ENCODE measurements at places on chromosomes 16 and 17. TPM values are rescaled to one million over a fixed set of nuclear protein-coding genes. Genes with fewer than 3 reads are reported as not detected.
A peak's percentile ranks its signal among the peaks of the same experiment; 100 is the strongest.

DNA sequence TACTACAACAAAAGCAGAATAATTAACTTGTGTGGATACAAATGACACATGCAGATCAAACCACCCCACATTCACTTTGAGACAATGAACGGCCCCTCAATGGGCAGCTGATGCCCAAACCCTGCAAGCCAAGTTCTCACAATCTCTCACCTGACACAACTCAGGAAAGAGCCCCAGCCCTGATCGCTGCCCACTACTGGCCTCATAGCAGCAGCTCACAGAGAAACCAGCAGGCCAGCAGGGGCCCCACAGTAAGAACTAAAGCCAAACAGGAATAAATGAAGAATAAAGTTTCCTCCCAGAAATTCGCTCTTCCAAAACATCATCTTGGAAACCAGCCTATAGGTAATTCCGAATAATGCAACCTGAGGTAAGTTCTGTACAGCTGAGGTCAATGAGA, 7.7 kb downstream of the AKTIP start:
- no peak overlapping the region for H3K4me3 ChIP-seq
- H3K27ac ChIP-seq = no peak overlapping the region
- H3K36me3 ChIP-seq = peaks cover 52% of the 10 kb centered on the region
- no peaks in the 10 kb centered on the region for H3K27me3 ChIP-seq
- peaks cover 16% of the 10 kb centered on the region for H3K4me1 ChIP-seq
- no peak for DNase-seq

- H3K36me3 ChIP-seq = no peaks in the 10 kb centered on the region
- H3K4me1 ChIP-seq = peaks cover 18% of the 10 kb centered on the region
- no peak for DNase-seq
- no peak within 1 kb of the TSS for H3K27ac ChIP-seq
- H3K4me3 ChIP-seq = no peak within 1 kb of the TSS
Observed at GRCh38 chr17:5035315-5035714, at the start of gene SLC52A1. Gene SLC52A1, minus strand, starts transcription at chr17:5035426. Its CDS starts 820 bp downstream, at chr17:5034606.

- no peaks in the 10 kb centered on the region for H3K36me3 ChIP-seq
- no peak overlapping the region for H3K27ac ChIP-seq
- H3K27me3 ChIP-seq = peaks cover 7% of the 10 kb centered on the region
- DNase-seq = no peak
- H3K4me1 ChIP-seq = no peaks in the 10 kb centered on the region
Observed at GRCh38 chr16:70684146-70685060, 1.4 kb downstream of the MTSS2 start.

- no peak for DNase-seq
- no peaks in the 10 kb centered on the region for H3K4me1 ChIP-seq
- no peak within 1 kb of the TSS for H3K4me3 ChIP-seq
- no peaks in the 10 kb centered on the region for H3K27me3 ChIP-seq
- H3K36me3 ChIP-seq = no peaks in the 10 kb centered on the region
Observed at GRCh38 chr17:11240841-11241610, at the start of gene SHISA6. Gene SHISA6, plus strand, starts transcription at chr17:11241213.

DNA sequence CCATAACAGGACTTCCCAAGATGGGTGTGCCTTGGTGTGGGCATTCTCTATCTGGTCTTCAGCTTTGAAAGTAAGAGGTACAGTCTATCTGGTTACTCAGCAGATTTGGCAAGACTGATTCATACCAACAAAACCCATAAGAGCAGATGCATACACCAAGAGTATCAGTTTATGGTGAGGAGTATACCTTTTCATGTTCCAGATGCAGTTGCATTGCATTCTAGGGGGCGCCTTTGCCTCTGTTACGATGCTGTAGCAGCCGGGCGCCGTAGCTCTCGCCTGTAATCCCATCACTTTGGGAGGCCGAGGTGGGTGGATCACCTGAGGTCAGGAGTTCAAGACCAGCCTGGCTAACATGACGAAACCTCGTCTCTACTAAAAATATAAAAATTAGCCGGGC, 31.1 kb upstream of the CARMIL2 start:
- H3K27me3 ChIP-seq = no peaks in the 10 kb centered on the region
- H3K4me3 ChIP-seq = no peak overlapping the region
- no peak for DNase-seq
- H3K36me3 ChIP-seq = peaks cover 31% of the 10 kb centered on the region

DNA sequence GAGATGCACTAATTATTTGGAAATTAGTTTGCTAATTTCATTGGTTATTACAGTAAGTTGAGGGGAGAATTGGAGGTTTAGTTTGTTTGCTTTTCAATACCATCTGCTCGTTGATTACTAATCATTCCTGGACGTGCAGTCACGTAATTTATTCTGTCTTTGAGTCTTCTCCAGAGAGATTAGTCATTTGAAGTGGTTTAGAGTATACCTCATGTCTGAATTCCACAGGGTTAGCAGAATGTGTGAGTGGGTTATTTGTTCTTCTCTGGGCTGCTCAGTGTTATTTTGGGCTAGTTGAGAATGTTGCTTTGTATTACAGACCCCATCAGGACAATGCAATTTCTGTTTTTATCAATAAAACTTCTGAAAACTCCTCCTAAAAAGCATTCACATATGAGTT, 265.0 kb downstream of the RBFOX1 start:
- no peaks in the 10 kb centered on the region for H3K27me3 ChIP-seq
- no peak overlapping the region for H3K4me3 ChIP-seq
- DNase-seq = no peak

- H3K36me3 ChIP-seq = no peaks in the 10 kb centered on the region
- no peaks in the 10 kb centered on the region for H3K4me1 ChIP-seq
Observed at GRCh38 chr16:86824751-86825296, 246.5 kb downstream of the FOXL1 start.

GRCh38 chr16:14678748-14679497, 15.2 kb downstream of the PLA2G10 start:
- H3K27ac ChIP-seq = no peak overlapping the region
- H3K36me3 ChIP-seq = no peaks in the 10 kb centered on the region
- no peak for DNase-seq
- no peaks in the 10 kb centered on the region for H3K4me1 ChIP-seq
- no peaks in the 10 kb centered on the region for H3K27me3 ChIP-seq
- H3K4me3 ChIP-seq = no peak overlapping the region

GRCh38 chr17:6910987-6911603, 79.6 kb upstream of the TEKT1 start:
- H3K27ac ChIP-seq = no peak overlapping the region
- no peak for DNase-seq
- peaks cover 5% of the 10 kb centered on the region for H3K4me1 ChIP-seq
- no peaks in the 10 kb centered on the region for H3K36me3 ChIP-seq
- no peak overlapping the region for H3K4me3 ChIP-seq

GRCh38 chr16:53784291-53784690, 80.3 kb downstream of the FTO start:
- no peaks in the 10 kb centered on the region for H3K36me3 ChIP-seq
- H3K27me3 ChIP-seq = no peaks in the 10 kb centered on the region
- no peak for DNase-seq

DNA sequence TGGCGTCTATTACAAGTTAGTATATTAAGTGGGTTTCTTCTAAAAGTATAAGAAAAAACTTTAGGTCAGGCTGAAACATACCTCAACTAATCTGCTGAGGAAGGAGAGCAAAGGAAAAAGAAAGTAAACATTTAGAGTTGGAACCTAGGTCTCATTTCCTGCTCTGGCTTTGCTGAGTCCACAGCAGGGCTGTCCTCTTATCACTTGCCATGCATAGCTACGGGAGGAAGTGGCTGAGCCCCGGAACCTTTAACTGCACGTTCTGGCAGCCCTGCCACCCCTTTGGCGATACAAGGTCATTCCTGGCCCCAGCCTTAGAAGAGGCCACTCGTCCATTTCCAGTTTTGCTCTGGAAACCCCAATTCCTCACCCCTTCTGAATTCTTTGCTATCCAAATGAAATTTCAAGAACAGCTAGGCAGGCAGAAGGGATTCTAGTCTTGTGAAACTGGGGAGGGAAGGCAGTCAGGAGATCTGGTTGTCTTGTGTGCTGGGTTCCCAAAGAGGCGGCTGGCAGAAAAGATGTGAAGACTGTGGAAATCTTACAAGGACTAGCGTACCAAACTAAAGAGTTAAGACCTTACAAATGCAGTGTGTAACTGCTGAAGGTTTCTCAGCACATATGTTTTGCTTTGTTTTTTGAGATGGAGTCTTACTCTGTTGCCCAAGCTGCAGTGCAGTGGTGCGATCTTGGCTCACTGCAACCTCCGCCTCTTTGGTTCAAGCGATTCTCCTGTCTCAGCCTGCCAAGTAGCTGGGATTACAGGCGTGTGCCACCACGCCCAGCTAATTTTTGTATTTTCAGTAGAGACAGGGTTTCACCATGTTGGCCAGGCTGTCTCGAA, 19.1 kb downstream of the WIPI1 start:
- no peaks in the 10 kb centered on the region for H3K27me3 ChIP-seq
- peaks cover 33% of the 10 kb centered on the region for H3K4me1 ChIP-seq
- DNase-seq = peak; percentile 68
- no peaks in the 10 kb centered on the region for H3K36me3 ChIP-seq

DNA sequence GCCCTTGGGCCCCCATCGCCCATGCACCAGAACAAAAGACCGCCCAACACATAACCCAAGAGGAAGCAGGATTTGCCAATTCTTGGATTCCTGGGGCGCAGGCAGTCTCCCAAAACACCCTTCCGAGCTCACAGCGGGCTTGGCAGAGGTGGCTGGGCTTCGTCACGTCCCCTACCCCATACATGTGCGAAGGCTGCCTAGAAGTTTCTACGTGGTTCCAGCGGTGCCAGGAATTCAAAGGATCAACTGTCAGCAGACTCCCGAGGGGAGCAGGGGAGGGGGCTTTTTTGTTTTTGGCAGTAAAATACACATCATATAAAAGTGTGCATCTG, 80.8 kb upstream of the PLCG2 start:
- peaks cover 28% of the 10 kb centered on the region for H3K36me3 ChIP-seq
- no peak for DNase-seq
- H3K4me3 ChIP-seq = no peak overlapping the region
- no peaks in the 10 kb centered on the region for H3K27me3 ChIP-seq
- H3K27ac ChIP-seq = no peak overlapping the region

DNA sequence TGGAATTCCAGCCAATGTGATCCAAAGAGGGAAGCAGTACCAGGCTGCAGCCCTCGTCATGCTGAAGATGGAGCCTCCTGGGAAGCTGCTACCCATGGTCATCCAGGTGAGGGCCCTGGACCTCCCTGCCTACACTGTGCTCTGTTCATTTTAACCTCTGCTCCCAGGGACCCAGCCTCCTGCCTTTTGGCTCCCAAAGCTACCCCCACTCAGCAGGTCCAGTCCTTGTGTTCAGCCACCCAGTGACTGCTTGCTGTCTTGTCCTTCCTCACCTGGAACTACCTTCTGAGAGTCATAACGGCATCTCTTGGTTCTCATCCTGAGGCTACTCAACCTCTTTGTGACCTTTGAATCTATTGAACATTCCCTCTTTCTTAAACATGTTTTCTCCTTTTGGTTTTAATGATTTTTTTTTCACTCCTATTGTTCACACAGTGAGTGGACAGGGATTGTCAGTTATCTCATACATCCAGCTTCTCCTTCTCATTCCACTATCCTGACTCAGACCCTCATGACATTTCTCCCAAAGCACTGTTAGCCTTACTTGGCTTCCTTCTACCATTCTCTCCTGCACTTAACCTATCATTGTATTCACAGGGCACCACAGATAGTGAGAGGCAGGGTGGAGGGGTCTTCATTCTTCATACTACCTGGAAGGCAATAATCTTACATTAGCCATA, 53.3 kb downstream of the GOSR1 start:
- H3K4me1 ChIP-seq = no peaks in the 10 kb centered on the region
- H3K27me3 ChIP-seq = no peaks in the 10 kb centered on the region
- no peak overlapping the region for H3K27ac ChIP-seq
- peaks cover 5% of the 10 kb centered on the region for H3K36me3 ChIP-seq
- H3K4me3 ChIP-seq = no peak overlapping the region
- DNase-seq = no peak

- H3K36me3 ChIP-seq = no peaks in the 10 kb centered on the region
- peak overlapping the region; percentile 73 for H3K27ac ChIP-seq
- no peak for DNase-seq
- H3K27me3 ChIP-seq = no peaks in the 10 kb centered on the region
- peaks cover 20% of the 10 kb centered on the region for H3K4me1 ChIP-seq
- H3K4me3 ChIP-seq = peak overlapping the region; percentile 85
Observed at GRCh38 chr17:75152922-75153779, 1.2 kb downstream of the JPT1 start.

CPSF4L gene
- not detected for total RNA-seq

PRAC2 gene
- not detected for total RNA-seq

KRTAP4-4 gene
- total RNA-seq = not detected

PTX4 gene
- total RNA-seq = not detected

TBC1D26 gene
- total RNA-seq = 0.20 TPM

TPSG1 gene
- not detected for total RNA-seq

CHST5 gene
- not detected for total RNA-seq

NOG gene
- total RNA-seq = 0.44 TPM

NEUROD2 gene
- total RNA-seq = not detected

PLA2G10 gene
- total RNA-seq = not detected

CEP295NL gene
- total RNA-seq = not detected

All from CD8-positive, alpha-beta memory T cell (primary cell).